ENCODE measurements at places on chromosomes 7 and 10.

DNA sequence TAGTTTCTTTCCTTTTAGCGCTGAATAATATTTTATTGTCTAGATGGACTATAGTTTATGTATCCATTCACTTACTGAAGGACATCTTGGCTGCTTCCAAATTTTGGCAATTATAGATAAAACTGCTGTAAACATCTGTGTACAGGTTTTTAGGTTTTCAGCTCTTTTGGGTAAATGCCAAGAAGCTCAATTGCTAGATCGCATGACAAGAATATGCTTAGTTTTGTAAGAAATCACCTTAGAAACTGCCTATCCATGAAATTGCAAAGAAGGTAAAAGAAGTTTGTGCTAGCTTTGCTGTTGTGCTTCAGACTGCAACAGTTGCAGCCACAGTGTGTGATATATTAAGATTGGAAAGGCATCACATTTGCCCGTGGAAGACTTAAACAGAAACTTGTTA is 103.2 kb upstream of the TNS3 start:
- no peak for DNase-seq

DNA sequence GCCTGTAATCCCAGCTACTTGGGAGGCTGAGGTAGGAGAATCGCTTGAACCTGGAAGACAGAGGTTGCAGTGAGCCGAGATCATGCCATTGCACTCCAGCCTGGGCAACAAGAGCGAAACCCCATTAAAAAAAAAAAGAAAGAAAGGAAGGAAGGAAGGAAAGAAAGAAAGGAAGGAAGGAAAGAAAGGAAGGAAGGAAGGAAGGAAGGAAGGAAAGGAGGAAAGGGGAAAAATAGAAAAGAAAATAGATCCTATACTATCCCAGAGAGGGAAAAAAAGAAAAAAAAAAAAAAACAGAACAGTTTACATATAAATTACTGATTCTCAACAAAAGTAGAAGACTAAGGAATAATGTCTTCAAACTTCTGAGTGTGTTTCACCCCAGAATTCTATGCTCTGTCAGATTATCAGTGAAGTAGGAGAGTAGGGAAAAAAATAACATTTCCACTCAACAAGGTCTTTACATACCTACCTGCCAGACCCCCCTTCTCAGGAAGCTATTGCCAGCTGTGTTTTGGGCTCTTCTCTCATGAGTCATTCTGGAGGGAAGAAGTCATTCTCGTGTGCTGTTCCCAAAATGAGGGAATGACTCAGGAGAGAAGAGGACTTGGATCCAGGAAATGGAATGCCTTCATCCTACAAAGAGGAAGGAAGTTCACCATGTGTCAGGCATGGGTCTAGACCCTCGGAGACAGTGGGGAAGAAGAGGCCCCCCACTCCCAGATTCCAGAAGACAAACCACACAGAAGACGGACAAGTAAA is 20.9 kb downstream of the RGS10 start:
- no peak for DNase-seq

- DNase-seq = no peak
Measured at GRCh38 chr7:95454438-95455045, 19.7 kb upstream of the PON2 start.

DNA sequence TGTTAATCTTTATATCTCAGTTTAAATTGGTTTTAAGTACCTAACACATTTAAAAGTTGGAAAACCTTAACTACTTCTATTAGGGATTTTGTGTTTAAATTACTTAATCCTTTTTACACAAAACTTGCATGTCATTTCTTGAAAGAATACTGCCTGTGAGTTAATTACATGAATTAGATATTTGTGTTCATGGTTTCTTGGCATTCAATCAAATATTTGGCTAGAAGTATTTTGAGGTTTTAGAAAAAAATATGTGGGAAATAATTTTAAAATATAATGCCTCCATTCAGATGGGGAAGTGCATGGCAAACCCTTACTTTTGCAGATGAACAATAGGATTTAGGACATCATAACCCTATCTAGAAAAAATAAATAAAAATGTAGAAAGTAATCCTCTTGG is 186.5 kb upstream of the SEMA3E start:
- DNase-seq = no peak

DNA sequence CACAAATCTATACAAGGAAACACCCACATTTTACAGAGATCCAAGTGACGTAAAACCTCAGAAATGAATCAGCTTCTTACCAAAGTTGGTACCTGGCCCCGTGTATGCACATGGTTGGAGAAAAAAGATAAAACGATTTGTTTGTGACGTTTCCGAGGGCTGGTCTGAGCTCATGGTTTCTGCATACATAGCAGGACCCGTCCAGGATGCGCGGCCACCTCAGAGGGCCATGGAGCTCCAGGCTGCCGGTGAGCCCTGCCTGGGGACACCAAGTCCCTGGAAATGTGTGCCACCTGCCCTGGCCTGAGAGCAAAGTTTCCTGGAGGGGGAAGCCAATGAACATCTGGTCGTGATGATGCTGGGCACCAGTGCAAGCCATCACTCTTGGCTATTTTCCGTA is 402.6 kb upstream of the MKI67 start:
- DNase-seq = no peak

DNA sequence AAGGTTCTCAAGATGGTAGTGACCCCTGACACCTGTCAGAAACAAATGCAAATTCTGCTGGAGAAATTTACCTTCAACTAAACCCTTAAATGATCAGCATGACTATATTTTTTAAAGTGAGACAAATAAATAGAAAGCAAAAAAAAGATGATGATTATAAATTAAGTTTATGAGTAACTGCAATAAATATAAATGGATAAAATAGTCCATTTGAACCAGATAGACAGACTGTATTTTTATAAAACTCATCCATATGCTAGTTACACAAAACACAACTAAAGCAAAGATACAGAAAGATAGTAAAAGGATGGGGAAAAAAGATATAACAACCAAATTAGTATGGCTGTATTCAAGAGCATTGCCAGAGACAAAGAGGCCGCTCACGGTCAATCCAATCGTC is 5.9 kb downstream of the TMEM176A start:
- DNase-seq = no peak

DNA sequence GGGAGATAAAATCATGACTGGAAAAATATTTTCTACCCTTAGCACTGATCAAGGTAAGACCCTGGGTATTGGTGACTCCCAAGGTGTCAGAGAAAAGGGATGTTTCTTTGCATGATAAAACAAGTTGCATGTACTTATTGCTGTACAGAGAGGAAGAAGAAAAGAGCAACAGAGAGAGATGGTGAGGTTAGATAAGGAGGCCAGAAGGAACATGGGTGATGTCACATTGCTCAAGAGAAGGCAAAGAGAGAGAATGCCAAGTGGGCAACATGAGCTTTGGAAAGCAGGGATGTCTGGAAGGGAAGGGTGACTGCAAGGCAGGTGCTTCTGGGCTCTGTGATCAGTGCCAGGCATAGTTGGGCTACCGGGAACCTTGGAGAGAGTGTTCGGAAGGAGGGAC is 65.1 kb upstream of the ADARB2 start:
- no peak for DNase-seq

DNA sequence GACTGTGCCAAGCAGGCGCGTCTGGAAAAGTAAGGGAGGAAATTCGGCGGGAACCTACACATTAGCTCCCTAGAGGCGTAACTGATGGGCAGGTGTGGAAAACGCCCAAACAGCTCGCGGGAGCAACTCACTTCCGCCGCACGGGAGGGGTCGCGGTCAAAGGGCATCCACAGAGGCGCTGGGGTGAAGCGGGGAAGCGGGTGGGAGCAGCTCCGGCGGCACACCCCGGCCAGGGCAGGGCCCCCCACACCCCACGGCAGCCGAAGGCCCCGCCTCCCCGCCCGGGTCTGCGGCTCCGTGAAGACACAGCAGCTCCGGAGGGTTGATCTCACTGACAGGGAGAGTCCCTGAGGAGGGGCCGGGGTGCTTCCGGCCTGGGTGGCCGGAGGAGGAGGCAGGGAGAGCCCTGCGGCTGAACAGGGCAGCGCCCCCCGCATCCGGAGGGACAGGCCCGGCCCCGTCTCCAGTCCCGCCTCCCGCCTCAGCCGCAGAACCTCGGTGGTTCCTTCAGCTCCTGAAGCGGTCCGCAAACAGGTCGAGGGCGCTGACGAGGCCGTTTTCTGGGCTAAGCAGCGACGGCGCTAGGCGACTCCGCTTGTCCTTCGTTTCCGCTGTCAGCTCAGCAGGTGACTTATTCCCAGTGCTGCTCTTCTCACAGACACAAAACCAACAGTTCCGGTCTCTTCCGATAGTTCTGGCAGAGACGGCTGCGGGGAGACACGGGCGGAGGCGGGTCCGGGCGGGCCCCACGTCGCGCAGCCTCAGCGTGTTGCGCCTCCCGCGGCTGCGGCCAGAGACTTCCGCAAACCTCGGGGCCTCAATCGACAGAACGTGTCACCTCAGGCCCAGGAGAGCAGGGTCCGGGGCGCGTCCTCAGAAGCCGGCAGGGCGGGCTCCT is 276.1 kb downstream of the DNAJB6 start:
- DNase-seq = no peak
